ENCODE measurements at places on chromosomes 2 and 18.

- DNase-seq = no peak
Observed at GRCh38 chr2:95034221-95034620, 8.7 kb downstream of the MAL start.

DNA sequence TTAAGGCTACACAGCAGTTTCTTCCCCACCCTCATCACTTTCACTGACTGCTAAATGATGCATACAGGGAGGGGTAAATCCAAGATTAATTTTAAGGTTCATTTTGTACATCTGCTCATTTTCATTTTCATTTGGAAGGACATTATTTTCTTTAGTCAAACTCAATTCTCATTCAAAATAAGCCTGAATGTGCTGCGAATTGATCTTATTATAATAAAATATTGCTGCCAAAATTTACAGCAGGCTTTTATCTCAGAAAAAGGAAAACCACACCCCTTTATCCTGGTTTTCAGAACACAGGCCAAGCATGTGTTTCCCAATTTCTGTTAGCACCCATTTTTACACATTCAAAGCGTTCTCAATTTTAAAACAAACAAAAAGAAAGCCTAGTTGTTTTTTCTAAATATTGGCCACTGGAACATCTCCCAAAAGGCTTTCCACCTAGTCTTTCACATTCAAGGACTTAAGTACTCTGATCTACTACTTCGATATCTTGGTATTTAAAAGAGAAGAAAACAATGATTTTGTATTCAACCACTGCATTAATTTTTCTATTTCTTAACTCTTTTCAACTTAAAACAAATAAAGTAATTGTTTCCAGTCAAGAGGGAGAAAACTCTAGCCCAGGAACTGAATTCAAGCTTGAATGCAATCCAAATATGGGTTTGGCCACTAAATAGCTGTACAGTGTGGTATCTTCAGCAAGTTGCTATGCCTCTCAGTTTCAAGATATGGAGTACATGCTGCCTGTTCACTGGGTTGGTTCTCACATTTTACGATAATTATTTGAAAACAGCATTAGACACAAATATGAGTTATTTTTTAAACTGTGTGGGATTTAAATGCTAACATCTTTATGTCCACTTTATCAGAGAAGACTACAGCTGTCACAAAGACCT is 52.5 kb downstream of the CDH2 start:
- DNase-seq = no peak

DNA sequence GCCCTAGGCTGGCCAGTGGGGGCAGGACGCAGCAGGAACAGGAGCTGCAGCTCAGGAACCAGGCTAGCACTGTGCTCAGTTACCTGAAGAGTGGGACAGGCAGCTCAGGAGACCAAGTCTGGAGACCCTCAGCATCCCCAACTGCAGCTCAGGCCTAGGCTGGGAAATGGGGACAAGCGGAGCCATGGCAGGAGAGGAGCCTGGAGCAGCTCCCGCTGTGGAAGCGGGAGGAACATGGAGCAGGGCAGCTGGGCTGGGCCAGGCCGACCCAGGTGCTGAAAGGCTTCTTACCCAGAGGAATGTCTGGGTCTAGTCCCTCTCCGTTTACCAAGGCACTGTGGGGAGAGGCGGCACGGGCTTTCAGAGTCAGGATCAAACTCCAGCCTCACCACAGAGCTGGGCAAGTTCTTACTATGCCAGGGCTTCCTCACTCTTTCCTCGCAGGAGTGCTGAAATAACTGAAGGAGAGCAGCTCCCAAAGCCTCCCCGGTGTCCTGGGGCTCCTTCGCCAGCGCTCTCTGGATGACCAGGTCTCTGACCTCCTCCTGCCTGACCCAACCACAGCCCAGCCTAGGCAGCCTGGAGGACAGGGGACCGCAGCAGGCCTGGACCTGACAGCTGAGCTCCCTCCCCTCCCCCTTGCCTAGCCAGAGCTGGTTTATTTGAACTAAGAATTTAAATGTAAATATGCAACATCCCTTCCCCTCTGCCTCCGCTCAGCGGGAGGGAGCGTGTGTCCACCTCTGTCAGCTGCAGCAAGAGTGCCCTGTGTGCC is 247.8 kb upstream of the SIX2 start:
- no peak for DNase-seq

DNA sequence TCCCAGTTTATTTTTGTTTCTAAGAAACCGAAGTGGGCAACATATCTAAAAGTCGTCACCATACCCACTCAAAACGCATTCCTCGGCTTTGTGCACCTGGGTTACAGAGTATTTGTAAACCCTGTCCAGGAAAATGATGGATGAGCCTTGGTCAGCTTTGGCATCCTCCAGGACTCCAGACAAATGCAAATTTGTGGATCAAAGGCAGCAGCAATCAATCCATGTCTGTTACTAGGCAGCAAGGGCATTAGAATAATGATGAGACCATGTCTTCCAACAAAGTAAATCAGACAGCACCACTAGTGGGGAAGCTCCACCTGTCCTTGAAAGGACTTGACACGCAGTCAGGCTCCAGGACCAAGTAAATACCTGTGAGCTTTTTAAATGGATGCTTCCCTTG is 672.6 kb upstream of the GYPC start:
- DNase-seq = no peak

DNA sequence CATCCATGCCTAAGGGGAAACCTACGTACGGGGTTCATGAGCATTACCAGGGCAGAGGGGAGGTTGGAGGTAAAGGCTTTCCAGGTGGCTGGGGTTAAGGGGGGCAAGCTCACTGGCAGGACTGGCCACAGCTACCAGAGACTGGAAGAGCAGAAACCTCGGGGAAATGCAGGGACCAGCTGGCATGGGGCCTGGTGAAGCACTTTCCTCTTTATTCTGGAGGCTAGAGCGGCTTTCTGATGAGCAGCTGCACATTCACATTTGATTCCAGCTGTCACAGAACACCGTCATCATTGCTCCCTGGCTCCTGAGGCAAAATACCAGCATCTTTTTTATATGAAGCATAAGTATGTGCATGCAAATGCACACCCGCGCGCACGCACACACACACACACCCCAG is 28.7 kb upstream of the LRRC30 start:
- no peak for DNase-seq

- no peak for DNase-seq
Observed at GRCh38 chr2:12847694-12848575, 131.2 kb downstream of the TRIB2 start.

DNA sequence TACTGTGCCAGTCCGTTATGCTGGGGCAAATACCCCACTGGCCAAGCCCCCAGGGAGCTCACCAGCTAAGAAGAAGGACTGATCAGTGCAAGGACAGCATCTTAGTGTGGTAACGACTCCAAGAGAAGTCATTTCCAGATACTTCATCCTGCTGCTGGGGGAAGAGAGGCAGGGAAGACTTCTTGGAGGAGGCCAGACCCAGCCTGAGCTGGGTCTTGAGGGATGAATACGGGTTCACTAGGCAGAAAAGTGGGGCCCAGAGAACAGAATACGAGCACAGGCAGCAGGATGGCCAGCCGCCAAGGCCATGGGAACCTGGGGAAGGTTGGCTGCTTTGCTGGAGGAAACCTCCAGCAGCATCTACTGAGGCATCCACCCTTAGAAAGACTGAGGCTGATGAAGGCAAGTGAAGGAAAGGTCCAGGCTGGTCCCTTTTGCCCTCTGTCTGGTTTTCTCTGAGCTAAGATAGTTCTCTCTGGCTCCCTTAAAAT is 84.1 kb downstream of the GLI2 start:
- no peak for DNase-seq

GRCh38 chr2:158778243-158778642 is 16.9 kb upstream of the DAPL1 start:
- no peak for DNase-seq

DNA sequence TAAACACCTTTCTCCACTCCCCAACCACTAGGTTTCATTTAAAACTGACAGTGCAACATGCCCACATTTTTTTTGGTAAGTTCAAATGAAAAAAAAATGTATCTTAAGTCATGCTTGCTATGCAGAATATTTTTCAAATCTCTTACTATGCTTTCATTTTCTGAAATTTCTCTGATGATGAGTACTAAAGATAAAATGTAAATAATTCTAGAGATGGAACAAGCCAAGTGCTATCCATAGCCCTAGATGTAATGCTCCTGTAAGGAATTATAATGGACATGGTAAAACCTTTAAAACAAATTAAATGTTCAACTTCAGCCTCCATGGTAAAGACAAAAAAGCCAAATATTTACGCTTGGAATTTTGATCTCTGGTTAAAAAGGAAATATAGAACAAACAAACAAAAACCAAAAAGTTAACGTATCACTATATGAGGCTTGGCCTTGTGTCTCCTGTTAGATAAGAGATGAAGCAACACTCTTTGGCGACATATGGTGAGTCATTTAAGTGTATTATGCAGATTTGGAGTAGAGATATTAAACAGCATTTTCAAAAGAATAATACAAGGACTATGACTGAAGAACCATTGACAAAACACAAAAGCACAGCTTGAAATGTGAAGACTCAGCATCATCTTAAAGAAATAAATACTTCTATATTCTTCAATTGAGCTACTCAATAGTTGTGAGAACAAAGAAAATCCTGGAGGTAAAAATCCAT is 392.0 kb upstream of the LYPD1 start:
- no peak for DNase-seq

DNA sequence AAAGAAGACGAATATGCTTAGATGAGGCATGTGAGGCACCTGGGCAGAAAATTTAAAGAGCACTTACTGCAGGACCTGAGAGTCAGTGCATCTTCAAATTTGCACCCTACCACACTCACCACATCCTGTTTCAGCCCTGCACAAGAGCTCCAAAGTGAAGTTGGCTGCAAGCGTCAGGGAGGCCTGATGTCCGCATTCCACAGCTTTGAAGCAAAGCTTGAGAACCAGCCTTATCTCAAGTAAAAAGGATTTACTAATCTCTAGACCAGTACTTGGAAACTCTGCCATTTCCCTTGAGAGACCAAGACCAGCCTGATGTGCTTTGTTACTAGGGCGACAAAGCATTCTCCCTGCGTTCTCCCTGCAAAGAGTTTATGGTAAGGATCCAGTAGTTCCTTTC is 3.4 kb upstream of the ASNSD1 start:
- no peak for DNase-seq

- DNase-seq = no peak
Observed at GRCh38 chr2:174338671-174339560, 4.2 kb downstream of the SP9 start.

DNA sequence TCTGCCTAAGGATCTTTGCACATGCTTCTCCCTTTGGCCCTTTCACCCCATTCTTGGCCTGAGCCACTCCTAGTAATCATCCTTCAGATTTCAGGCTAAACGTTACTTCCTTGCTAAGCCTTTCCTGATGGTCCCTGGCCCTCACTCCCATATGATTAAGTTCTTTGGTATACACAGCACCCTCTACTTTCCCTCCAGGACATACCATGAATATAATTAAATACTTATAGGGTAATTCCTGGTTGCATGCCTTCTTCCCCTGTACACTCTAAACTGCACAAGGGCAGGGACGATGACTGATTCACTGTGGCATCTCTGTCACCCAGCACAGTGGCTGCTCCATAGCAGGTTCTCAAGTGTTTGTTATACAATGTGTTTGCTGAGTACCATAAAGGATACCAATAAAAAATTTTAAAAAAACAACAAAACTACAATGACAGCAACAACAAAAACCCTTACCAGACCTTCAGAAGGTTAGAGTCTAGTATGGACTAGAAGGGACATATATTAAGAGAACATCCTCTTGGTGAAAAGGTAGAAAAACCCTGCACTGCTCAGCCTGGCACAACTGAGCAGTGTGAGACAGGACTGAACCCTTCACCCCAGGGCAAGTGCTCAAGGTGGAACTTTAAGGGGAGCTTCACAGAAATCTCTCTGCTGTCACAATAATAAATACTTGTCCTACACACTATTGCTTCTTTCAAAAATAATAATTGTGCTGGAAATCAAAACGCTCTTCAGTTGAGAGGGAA is 76.2 kb downstream of the AAK1 start:
- DNase-seq = no peak

DNA sequence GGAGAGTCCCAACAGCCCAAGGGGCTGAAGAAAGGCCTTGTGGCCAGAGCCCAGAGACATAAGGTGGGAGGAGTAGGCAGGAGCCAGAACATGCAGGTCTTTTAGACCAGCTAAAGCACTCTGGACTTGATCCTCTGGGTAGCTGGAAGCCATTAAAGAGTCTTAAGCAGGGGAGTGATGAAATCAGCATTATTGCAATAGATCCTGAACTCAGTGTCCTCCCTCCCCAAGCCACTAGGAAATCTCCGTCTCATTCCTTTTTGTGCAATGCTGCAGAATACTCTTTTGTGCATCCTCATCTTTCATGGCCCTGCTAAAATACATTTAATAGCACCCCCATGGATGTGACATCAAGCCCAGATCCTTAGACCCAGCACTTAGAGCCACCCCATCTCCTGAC is 58.6 kb upstream of the ZCCHC2 start:
- DNase-seq = no peak

- no peak for DNase-seq
Observed at GRCh38 chr2:84904717-84905174, 710 bp upstream of the TMSB10 start.

DNA sequence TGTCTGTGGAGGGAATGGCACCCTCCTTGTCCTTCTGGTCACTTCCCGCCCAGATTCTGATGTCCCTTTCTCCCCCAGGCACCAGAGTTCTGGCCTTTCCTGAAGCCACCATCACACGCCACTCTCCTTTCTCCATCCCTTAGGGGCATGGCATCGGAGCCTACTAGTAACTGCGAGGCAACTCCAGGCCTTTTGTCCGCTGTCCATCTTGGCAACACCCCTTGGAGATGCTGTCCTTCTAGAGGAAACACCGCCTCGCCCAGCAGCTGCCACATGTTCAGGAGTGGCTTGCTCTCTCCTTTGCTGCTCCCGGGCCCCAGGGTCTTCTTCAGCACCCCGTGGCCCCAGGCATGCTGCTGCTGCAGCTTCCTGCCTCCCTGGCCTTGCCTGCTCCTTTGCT is 267.0 kb downstream of the SRBD1 start:
- DNase-seq = no peak

DNA sequence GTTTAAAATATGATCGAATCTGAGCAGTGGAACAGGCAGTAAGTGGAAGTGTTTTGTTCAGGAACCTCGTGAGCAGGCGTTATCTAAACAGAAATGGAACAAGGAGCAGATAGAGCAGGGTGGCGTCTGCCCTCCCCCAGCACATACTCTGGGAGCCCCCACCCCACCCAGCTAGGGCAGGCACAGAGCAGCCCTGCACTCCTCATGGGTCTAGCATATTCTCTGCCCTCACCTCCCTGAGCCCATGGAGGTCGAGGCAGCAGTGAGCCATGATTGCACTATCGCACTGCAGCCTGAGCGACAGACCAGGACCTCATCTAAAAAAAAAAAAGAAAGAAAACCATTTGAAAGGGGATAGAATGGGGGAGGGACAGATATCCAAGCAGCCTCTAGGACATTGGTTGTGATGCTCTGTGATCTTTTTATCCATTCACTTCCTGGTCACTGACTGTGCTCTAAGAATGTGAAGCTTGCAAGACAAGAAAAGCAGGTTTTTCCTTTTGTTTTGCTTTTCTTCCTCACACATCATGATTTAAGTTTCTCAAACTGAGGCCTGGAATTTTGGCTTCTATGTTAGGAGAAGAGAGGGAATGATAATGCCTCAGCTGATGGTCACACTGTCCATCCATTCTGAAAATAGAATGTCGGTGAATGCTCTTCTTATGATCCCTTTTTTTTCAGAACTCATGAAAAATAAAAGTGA is 3.1 kb downstream of the MLPH start:
- no peak for DNase-seq

GRCh38 chr2:169275696-169276444 is 86.5 kb downstream of the LRP2 start:
- no peak for DNase-seq
